Left kidney (tissue), 8 donors: ENCODE measurements at places on chromosomes 1 and 21.

- DNase-seq, result no peak
Observed at GRCh38 chr1:183600136-183600535, 9.9 kb upstream of the NCF2 start.

GRCh38 chr1:1181938-1182410 lies 8.3 kb downstream of the TTLL10 start:
- no peak for DNase-seq

DNA sequence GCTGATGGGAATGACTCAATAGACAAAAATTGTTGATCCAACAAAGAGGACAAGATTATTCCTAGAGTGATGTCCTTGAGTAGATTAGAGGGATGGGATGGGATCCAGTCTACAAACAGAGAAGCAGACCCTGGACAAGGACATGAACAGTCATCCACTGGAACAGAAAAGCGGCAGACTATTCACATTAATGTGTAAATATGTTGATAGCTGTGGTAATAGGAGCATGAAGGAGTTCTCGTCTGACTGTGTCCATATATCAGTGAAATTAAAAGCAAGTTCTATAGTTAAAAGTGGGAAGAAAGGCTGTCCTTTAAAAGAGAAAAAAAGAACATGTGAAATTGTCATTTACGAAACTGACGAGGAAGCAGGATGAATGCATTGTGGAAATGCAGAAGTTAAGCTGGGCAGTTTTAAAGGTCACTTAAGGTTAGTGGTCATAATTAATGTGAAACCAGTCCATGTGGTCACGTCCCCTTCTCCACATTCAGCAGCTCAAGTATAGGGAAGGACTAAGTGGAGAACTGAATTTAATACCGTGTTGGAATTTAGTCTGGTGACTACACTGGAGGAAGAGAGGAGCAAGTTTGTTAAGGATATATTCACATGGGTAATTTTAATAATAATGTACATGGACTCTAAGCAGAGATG lies 62.1 kb downstream of the PIK3R3 start:
- no peak for DNase-seq

- DNase-seq, result no peak
Observed at GRCh38 chr1:58869638-58870297, 85.9 kb upstream of the JUN start.

DNA sequence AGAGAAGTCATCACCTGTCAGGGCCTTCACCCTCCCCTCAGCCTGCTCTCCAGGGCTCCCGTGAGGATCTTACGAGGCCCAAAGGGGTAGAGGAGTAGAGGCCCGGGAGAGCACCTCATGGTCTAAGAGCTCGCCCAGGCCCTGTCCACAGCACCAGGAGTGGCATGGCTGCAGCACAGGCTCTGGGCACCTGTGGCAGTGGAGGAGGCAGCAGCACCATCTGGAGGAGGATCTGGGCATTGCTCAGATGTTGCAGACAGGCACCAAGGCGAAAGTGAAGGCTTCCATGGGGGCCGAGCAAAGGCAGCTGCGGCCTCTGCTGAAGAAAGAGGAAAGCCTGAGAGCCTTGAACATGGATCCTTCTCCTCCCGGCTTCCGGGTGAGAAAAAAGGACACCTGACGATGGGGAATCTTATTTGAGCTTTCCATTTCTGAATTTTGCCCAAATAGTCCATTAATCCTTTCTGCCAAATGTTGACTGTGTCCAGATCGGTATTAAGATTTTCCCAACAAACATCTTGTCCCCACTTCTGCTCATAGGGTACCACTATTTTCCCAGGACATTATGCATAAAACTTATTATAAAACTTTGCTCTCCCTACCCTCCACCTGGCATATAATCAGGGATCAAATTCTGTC lies 604.7 kb downstream of the PTPRC start:
- no peak for DNase-seq

- no peak for DNase-seq
Observed at GRCh38 chr1:162072740-162073139, 3.2 kb downstream of the NOS1AP start.

- DNase-seq, result no peak
Observed at GRCh38 chr21:31725202-31725839, 6.6 kb downstream of the SCAF4 start.

DNA sequence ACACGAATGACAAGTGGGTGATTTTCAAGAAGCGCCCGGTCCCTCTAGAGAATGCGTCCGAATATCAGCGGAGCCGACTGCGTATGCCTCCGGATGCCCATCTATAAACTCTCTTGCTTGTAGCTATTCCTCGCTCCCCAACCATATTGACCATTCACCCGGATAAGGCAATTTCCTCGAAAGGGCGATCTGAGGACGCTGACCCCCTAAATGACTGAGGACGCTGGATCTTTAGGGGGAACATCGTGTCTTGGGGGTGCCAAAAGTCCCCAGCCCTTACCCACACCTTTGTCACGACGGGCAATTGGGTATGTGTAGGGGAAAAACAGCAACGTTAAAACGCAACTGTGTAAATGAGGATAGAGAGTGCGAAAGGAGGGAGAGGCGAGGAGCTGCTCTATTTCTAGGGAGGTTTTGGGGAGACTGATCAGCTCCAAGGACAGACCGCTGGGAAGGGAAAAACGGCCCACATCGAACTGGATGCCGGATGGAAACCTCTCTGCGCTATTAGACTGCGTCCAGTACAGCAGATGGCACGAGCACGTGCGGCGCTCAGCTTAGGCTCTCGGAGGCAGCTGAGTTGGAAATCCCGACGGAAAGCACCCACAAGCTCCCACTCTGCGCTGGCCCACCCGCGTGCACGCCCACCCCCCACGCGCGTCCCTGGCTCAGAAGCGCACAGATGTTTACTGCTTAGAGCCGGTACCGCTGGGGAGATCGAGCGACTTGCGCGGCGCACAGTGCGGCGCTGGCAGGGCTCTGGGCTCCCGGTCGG lies 2.9 kb upstream of the PRRX1 start:
- DNase-seq, result no peak

- peak; percentile 21 for DNase-seq
Observed at GRCh38 chr21:45211661-45212060, 76.0 kb downstream of the POFUT2 start.

- DNase-seq, result peak; percentile 48
Observed at GRCh38 chr1:35707601-35708440, 10.9 kb downstream of the C1orf216 start.

GRCh38 chr1:62516600-62516999 lies 79.8 kb downstream of the USP1 start:
- no peak for DNase-seq

DNA sequence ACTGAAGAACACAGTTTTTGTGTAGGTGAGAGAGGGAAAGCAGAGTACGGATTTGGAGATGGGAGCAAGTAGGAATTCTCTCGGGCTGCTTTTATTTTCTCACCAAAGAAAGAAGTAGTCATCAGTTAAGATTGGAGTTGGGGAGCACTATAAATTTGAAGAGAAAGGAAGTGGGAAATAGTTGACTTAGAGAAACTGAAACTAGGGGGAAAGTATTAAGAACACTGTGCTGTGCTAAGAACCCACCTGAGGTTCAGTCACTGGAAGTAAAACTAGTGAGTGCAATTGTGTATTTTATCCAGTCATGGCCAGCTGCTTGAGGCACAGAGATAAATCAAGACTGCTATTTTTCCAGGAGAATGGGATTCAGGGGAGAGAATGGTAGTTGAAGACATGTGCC lies 37.4 kb downstream of the CLCC1 start:
- no peak for DNase-seq

- no peak for DNase-seq
Observed at GRCh38 chr1:41811051-41811795, 107.5 kb downstream of the HIVEP3 start.

GRCh38 chr1:77625250-77625649 lies 57.2 kb downstream of the ZZZ3 start:
- DNase-seq, result no peak

DNA sequence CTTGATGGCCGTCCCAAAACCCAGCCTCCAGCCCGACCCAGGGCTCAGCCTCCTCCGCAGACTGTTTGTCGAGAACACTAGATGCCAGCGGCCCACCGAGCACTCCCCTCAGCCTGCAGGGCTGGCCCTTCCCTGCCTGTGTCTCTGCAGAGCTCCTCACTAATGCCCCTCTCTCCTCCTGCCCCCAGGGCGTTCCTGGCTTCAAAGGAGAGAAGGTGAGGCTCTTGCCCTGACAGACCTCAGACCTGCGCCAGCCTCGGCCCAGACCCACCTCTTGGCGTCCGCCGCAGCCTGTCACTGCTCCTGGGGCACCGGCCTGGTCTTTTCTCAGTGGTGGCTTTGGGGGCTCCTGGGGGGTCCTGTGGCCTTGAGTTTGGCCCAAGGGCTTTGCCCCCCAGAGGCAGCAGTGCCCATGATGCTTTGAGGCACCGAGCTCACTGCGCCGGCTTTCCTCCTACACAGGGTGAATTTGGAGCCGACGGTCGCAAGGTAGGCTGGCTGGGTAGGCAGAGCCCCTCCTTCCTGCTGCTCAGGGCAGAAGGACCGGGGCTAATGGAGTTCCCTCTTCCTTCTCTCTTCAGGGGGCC lies 18.4 kb downstream of the COL6A2 start:
- no peak for DNase-seq

- no peak for DNase-seq
Observed at GRCh38 chr1:96524100-96524499, 197.5 kb upstream of the PTBP2 start.

DNA sequence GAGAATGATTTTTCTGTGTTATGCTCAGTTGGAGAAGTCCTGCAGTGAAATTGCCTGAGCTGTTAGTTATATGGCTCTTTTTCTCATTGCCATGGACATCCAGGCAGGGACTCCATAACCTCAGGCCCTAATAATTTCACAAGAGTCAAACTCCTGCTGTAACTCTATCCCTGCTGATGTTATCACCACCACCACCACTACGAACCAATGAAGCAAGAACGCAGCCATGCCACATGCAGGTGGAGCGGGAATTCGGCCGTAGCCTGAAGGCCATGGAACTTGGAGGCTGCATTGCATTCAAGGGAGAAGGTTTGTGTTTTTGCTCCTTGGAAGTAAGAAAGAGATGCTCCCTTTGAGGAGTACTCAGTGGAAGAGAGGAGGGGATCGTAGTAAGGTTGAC lies 16.8 kb upstream of the DLGAP3 start:
- peak; percentile 20 for DNase-seq

- DNase-seq, result no peak
Observed at GRCh38 chr1:155389826-155390225, 69.1 kb downstream of the RUSC1 start.

DNA sequence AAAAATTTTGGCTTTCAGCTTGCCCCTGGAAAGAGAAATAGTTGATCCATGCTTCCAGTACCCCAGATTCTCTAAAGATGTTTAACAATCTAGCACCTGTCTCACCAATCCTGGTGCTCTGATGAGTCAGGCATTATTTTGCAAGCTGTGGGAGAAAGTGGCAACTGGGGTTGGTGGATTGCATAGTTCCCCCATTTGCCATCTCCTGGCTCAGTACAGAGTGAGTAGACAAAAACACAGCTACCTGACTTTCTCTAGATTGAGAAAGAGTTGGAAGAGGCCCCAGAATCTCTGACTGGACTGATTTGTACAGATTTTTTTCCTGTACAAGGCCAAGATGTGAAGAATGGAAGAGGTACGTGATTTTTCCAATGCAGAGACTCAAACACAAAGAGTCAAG lies 75.1 kb upstream of the NEGR1 start:
- no peak for DNase-seq

- no peak for DNase-seq
Observed at GRCh38 chr1:29355375-29355774, 119.1 kb downstream of the PTPRU start.

- DNase-seq, result no peak
Observed at GRCh38 chr1:227228201-227228600, 90.1 kb downstream of the CDC42BPA start.

DNA sequence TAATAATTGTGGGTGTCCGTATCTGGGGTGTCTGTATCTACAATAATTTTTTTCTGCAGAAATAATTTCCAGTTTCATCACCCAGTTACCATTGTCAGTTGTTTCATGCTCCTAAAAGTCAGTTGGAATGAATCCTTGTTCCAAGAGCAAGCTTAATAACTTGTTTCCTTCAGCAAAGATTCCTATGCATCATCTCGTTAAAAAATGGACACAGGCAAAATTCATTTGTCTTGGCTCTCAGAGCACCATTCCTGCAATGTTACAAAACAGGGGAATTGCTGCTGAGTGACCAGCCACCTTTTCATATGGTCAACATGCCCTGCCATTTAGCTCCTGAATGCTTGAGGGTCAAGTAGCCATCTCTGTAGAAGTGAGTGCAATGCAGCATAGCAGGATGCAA lies 393.4 kb downstream of the KCNT2 start:
- no peak for DNase-seq

DNA sequence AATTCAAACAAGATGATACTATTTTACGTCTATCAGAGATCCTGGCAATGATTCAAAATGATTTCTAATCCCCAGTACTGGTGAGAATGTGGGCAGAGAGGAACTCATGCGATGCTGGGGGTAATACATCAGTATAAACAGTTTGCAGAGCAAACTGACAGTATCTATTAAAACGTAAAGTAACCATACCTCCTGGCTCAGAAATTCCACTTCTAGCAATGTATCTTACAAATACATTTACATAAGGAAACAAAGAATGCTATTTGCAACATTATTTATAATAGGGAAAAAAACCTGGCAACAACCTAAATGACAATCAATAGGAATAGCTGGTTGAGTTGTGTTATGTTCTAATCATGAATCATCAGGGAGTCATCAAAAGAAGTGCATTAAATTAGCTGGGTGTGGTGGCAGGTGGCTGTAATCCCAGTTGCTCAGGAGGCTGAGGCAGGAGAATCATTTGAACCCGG lies 15.9 kb downstream of the RCAN1 start:
- no peak for DNase-seq

GRCh38 chr1:32992489-32993323 lies 28.1 kb upstream of the RNF19B start:
- peak; percentile 44 for DNase-seq

DNA sequence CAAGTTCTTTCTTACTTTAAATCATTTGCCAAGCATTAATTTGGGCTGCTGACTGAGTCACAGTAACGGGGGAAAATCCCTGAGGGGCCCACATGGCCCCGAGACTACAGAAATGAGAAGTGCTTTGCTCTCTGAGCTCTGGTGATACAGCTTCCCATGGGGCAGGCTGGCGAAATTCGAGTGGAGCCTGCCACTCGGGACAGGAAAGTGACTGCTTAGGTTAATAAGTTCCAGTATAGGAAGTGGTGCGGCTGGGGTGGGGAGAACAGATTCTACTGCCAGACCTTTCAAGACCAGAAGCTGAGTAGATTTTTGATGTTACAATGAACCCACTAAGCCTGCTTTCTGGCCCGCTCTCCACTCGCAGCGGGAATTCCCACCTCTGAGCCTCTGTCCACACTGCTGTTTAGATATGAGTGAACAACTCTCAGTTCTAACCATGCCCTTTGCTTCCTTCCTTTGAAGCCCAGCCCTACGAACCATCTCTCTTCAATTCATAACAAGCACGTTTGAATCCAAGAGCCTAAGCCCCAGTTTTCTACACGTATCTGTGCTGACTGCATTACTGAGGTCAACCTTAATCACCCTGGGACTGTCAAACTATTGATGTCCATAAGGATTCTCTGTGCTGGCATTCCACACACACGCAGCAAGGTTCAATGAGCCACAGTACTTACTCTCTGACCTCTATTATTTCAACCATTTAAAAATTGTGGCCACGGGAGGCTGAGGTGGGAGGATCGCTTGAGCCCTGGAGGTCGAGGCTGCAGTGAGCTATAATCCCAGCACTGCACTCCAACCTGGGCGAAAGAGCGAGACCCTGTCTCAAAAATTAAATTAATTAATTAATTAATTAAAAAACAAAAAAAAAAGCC lies 9.6 kb downstream of the ZBTB17 start:
- DNase-seq, result no peak

GRCh38 chr1:44584167-44584566 lies 90.1 kb downstream of the TMEM53 start:
- DNase-seq, result peak; percentile 46

GRCh38 chr1:159008744-159009188 lies 941 bp upstream of the IFI16 start:
- DNase-seq, result no peak
